ENCODE measurements at places on chromosomes 4 and X.

GRCh38 chr4:6372649-6373525 lies 99.5 kb downstream of the PPP2R2C start:
- no peak for DNase-seq

- DNase-seq: no peak
Measured at GRCh38 chrX:21870494-21870893, 14.7 kb downstream of the YY2 start.

GRCh38 chr4:123659262-123659661 lies 262.7 kb downstream of the SPRY1 start:
- no peak for DNase-seq

DNA sequence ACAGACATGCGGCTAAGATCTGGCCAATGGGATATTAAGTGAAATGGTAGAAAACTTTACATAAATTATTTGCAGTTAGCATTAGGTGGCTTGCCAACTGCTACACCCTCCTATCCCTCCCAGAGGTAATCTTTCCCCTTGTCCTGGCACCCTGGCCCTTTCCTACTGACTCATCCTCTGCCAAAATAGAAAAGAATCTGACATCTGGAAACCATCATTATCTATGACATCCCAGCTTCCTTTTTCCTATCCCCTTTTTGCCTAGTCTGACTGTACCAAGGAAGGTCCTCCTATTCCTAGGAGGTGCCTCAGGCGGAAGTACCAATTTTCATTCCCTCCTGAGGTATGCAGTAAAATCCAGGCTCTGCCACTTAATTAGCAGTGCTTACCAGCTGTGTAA lies 163.6 kb upstream of the KLF3 start:
- DNase-seq: no peak

DNA sequence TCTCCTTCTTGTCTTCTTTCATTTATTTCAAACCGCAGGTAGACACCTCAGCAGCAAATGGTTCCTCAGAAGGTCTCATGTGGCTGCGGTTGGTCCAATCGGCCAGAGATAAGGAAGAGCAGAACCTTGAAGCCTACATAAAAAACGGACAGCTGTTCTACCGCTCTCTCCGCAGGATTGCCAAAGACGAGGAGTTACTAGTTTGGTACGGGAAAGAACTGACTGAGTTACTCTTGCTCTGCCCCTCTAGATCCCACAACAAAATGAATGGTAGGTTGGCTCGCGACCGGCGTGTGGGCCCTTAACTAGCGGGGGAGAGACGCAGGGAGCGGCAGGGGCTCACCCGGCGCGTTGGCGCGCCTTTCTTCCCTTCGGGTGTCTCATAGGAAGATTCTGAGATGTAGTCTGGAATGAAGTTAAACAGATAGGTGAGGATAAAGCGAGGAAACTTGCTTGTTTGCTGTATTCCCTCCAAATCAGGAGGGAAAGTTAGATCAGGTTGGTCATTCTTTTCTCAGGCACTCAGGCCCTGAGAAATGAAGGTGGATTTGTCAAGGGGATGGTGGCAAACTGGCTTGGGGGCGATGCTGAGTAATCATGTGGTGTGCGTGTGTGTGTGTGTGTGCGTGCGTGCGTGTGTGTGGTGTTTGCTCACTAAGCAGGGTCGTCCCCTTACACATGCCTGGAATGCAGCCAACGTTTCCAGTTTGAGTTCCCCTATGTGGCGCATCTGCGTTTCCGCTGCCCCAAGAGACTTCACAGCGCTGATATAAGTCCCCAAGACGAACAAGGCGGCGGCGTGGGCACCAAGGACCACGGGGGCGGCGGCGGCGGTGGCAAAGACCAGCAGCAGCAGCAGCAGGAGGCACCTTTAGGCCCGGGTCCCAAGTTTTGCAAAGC lies 4.2 kb downstream of the PRDM8 start:
- no peak for DNase-seq

DNA sequence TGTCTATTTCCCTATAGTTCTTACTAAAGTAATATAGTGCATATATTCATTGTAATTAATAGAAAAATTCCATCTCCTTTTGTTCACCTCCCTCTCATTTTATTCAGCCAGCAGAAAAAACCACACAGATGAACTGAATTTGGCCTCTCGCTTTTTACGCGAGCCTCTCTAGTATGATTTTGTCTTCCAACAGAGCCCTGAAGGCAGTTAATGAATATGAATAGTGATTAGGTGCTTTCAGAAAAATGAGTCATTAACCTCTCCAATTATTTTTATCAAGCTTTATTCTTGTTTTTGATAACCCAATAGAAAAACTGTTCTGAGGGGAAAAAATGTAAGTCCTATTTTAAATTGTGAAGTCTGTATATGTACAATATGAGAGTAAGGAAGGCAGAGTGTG lies 74.1 kb downstream of the ZAR1 start:
- DNase-seq: no peak

- DNase-seq: no peak
Measured at GRCh38 chr4:161554372-161554990, 609.3 kb downstream of the FSTL5 start.

DNA sequence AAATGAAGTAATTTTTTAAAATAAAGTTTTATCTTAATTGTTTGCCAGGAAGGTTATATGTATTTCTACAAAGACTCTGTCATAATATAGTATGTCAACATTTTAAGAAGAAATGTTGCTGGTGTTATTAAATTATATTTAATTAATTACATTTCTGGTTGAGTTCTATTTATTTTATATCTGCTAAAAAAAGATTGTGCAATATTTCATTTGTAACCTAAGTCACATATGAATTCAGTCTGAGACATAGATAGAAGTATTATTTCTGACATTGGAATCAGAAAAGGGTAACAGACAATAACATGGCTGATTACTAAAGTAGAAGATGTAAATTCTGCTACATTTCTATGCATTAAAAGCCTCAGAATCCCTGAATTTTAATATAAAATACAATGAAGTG lies 1985.1 kb downstream of the C4orf33 start:
- no peak for DNase-seq

DNA sequence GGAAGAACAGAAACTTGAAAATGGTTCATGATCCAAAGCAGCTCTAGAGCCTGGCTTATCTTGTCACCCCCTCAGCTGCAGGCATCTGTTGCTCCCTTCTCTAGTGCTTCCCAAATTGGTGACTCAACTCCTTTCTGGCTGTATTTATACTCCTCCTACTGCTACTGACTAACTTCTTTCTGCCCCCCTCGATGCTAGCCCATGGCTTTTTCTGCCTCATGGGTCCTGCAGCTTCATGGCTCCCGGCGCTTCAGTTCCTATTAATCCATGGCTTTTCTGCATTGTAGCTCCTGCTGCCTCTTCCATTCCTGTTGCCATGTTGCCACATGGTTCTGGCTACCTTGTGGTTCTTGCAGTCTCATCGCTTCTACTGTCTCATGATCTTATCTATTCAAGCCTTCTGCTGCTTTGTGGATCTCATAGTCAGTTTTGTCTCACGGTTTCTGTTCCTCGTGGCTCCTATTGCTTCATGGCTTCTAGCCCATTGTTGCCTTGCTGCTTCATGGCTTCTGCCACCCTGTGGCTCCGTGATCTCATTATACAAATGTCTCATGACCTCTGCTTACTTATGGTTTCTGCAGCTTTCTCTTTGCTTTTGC lies 48.1 kb downstream of the SMC1A start:
- no peak for DNase-seq

- no peak for DNase-seq
Measured at GRCh38 chrX:119201570-119201969, 34.5 kb upstream of the PGRMC1 start.

GRCh38 chr4:84917086-84917821 lies 49.2 kb downstream of the WDFY3 start:
- no peak for DNase-seq

DNA sequence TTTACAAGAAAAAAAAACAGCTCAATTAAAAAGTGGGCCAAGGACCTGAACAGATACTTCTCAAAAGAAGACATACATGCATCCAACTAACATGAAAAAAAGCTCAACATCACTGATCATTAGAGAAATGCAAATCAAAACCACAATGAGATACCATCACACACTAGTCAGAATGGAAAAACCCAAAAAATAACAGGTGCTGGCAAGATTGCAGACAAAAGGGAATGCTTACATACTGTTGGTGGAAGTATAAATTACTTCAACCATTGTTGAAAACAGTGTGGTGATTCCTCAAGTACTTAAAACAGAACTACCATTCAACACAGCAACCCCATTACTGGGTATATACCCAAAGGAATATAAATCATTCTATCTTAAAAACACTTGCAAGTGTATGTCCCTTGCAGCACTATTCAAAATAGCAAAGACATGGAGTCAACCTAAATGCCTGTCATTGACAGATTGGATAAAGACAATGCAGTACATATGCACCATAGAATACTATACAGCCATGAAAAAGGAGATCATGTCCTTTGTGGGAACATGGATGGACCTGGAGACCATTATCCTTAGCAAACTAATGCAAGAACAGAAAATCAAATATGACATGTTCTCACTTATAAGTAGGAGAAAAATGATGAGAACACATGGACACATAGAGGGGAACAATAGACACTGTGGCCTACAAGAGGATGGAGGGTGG lies 97.6 kb downstream of the RAB28 start:
- no peak for DNase-seq

DNA sequence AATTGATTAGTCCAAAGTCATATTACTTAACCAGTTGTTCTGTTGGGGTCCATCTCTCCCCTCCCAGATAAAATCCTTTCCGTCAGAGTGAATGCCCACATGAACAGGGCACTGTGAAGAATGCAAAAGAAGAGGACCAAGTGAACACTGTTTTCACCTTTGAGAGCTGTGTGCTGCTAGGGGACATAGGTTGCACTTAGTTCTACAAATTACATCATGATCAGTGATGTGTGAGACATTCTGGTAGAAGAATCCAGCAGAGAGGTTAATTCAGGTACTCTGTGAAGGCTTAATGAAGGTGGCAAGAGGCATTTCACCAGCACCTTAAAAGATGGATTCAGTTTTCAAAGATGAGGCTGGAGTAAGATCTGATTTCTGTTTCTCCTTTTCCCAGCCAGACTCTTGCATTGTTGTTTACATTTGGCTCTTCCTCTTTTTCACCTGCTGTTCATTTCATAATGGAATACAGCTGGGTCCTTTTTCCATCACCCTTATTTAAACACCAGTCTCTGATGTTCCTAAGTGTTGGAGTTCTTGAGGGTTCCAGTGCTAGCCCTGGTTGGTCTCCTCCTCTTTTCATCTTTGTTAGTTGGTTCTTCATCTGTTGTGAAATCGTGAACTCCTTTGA lies 10.9 kb downstream of the GAB1 start:
- no peak for DNase-seq

GRCh38 chr4:77155631-77156452 lies 1.2 kb upstream of the CCNG2 start:
- no peak for DNase-seq

All from ascending aorta (tissue), 2 donors.